Lower lobe of right lung (tissue), 2 donors: ENCODE measurements at places on chromosomes 5 and 9. TPM values are rescaled to one million over a fixed set of nuclear protein-coding genes. Genes with fewer than 3 reads are reported as not detected.

SMIM33 gene
- not detected for total RNA-seq

GRCh38 chr9:129275626-129276247 is 97.7 kb upstream of the IER5L start:
- DNase-seq, result peak; percentile 13

- peak; percentile 52 for DNase-seq
Measured at GRCh38 chr9:128554155-128554862, 1.9 kb downstream of the SPTAN1 start.

DNA sequence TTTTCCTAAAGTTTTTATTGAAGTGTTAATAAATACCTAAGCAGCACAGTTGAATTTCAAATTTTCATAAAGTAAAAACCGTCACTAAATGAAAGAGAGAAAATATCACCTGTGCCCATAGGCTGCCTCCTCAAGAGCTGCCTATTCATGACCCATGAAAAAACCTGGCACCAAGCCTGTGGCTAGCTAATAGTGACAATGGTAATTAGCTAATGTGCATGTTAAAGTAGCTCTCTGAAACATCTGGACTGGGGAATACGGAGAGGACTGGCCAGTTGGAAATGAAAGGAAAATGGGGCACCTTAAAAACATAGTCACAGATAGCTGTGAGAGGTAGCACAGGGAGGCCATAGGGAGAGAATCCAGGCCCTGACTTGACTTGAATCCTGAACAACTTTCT is 5.4 kb upstream of the GNE start:
- no peak for DNase-seq

GRCh38 chr9:36929350-36929675 is 104.8 kb downstream of the PAX5 start:
- no peak for DNase-seq

DNA sequence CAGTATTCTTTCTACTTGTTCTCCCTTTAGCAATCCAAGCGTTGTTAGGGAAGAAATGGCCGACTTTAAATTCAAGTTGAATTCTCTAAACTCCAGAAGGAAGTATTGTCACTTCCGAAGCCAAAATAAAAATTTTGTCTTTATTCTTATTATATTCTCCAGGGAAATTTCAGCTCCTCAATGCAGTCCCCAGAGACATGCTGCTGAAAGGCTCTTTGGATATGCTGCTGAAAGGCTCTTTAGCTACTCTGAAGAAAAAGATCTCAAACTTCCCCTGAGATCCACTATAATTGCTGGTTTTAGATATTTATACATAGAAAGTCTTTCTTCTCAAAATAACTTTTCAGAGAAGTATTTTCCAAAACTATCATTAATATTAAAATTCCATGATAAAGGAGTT is 92.3 kb upstream of the PARP8 start:
- DNase-seq, result no peak

- DNase-seq, result no peak
Measured at GRCh38 chr5:96928931-96929708, 6.8 kb upstream of the LNPEP start.

DNA sequence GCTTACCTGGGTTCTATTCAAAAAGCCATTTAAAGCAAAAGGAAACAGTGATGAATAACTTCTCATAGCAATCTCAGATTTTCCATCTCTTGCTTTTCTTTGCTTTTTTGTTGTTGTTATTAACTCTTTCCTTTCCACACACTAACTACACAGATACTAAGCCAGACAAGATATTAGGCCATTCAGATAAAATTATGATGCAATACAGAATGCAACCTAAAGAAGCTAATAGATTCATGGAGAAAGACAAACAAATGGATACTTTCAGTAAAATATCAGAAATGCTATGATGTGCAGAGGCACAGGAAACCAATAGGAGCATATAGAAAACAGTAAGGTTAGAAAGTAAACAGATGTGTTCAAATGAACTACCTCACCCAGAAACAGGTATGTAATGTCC is 597.0 kb upstream of the ITGA1 start:
- DNase-seq, result no peak

- no peak for DNase-seq
Measured at GRCh38 chr9:114216976-114217375, 61.6 kb downstream of the COL27A1 start.

DENND1A gene
- total RNA-seq, result 23.0 TPM

DNA sequence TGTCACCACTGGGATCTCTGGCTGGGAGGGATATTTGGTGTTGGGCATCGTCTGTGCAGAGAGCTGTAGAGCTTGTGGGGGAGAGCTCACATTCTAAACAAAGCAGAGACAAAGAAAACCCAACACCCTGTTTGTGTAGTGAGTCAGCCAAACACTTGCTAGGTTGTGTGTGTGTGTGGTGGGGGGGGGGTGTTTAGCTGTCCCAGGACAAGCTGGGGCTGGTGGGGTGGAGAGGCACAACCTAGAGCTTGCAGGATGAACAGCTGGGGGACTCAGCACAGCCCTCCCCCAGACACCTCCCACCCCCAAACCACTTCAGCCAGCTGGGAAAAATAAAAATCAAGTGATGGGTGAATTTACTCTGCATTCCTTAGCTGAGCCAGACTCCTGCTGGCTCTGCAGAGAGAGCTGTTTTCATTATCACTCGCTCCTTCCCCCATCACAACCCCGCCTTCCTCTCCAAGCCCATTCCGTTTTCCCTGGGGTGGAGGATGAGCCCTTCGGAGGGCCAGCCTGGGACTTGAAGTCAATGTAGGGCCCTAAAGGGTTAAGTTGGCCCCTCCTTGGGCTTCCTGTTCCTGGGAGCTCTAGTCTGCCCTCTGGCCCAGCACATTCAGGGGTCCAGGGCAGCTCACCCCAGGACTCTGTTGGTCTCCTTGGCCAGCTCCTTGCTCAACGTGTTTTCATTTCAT is 2.6 kb downstream of the OLFML2A start:
- DNase-seq, result no peak

GRCh38 chr5:14272548-14273205 is 129.5 kb downstream of the TRIO start:
- DNase-seq, result no peak

GRCh38 chr5:175477440-175477839 is 920 bp upstream of the SFXN1 start:
- DNase-seq, result no peak

LVRN gene
- total RNA-seq, result 1.3 TPM

DNA sequence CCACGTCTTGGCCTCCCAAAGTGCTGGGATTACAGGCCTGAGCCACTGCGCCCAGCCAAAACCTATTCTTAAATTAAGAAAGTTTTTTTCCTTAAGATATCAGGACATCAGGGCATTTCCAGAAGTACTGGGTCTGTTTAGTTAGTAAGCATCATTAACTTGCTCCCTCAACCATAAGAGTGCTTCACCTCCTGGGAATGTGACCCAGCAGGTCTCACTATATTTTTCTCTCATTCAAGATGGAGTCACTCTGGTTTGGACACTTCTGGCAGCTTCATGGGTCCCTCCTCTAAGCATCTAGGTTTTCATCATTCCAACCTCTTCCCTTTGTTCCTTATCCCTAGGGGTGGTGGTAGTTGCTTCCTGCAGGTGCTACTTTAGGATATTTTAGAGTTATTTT is 10.3 kb upstream of the BRD3OS start:
- DNase-seq, result no peak

SUSD3 gene
- total RNA-seq, result 5.3 TPM
